Hepatic stellate cell (primary cell): ENCODE measurements at places on chromosomes 2 and 18.

DNA sequence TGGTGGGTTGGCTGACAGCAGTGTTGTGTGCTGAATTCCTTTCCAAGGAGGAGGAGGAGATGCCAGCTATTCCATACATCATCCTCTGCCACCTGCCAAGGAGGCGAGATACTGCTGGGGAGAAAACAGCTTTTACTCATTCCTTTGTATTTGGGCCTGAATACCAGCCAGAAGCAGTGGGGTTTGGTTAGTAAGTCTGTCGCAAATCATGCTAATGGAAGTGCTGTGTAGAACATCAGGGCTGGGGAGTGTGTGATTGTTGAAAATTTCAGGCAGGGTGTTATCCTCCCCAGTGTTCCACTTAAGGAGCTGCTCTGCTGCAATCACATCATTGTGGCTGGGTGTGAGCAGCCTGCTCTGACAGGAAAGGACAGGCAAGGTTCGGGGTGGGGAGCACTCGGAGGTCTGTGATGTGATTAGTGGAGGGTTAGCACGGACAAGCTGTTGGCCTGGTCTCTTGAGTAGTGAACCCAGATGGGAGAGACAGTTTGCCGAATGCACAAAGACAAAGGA is 128.2 kb upstream of the DLX2 start:
- no peak for DNase-seq

DNA sequence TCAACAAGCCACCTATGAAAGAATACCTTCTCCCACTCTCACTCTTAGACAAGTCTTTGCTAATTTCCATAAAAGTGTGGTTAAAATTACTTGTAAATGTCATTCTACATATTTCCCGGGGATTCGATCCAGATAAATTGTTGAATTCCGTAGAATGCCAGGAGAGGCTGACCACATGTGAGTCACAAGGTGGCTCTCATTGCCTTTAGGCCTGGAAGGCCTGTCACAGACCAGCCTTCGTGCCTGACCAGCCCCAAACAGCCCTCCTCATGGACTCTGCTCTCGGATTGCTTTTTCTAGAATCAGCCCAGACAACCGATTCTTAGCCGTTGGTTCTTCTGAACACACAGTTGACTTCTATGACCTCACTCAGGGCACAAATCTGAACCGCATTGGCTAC is 86.0 kb downstream of the RTN4 start:
- DNase-seq: no peak

- no peak for DNase-seq
Measured at GRCh38 chr2:190342611-190343010, 778 bp upstream of the INPP1 start.

- no peak for DNase-seq
Measured at GRCh38 chr18:77547757-77548156, 298.1 kb downstream of the GALR1 start.

GRCh38 chr2:70646420-70646818 is 92.8 kb upstream of the TGFA start:
- no peak for DNase-seq

GRCh38 chr2:233844836-233845235 is 9.5 kb downstream of the HJURP start:
- no peak for DNase-seq

GRCh38 chr2:216717907-216718615 is 22.7 kb upstream of the IGFBP5 start:
- no peak for DNase-seq

DNA sequence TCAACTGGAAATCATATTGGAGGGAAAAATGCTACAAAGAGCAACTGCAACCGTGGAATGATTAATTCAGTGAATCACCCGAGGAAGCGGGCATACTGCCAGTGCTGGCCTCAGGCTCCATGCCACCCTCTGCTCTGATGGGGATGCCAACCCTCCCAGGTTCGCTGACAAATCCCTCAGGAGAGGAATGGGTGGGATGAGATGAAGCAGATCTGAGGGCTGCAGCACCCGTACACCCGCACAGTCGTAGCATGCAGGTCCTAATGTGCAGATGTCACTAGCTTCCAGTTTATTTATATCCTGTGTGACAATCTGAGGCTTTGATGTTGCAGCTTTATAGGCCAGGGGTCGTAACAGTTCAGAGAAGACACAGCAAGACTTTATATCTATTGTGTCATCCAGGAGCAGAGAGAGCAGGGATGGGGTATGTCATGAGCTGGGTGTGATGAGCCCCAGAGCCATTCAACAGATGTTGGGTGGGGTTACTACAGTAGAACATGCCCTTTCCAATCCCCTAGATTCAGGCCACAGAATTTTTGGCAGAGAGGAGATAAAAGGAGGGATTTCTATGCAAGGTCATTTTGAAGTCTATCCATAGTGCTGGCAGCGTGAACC is 44.6 kb downstream of the DPP4 start:
- peak; percentile 19 for DNase-seq

GRCh38 chr2:54740333-54740732 is 16.9 kb downstream of the EML6 start:
- DNase-seq: no peak
